ENCODE measurements at places on chromosomes 11 and 22.

GRCh38 chr11:18304745-18305144 is 17.2 kb downstream of the HPS5 start:
- DNase-seq: no peak

- DNase-seq: no peak
Measured at GRCh38 chr11:102114032-102114431, 3.8 kb downstream of the YAP1 start.

DNA sequence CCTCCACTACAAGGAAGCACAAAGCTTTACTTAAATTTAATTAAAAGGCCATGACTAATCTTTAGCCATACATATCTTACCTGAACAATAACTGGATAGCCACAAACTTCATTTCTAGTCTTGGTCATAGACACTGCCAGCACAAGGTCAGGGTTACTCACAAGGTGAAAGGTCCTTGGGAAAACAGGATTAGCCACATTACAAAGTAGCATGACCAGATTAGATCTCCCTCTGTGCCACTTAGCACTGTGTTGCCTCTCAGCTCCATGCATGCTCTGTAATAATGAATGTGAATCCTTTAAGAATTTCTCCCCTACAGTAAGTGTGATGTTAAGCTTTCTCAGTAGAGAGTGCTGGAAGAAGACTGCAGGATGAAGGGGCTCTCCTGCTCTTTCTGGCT is 325.1 kb upstream of the MPPED2 start:
- no peak for DNase-seq

DNA sequence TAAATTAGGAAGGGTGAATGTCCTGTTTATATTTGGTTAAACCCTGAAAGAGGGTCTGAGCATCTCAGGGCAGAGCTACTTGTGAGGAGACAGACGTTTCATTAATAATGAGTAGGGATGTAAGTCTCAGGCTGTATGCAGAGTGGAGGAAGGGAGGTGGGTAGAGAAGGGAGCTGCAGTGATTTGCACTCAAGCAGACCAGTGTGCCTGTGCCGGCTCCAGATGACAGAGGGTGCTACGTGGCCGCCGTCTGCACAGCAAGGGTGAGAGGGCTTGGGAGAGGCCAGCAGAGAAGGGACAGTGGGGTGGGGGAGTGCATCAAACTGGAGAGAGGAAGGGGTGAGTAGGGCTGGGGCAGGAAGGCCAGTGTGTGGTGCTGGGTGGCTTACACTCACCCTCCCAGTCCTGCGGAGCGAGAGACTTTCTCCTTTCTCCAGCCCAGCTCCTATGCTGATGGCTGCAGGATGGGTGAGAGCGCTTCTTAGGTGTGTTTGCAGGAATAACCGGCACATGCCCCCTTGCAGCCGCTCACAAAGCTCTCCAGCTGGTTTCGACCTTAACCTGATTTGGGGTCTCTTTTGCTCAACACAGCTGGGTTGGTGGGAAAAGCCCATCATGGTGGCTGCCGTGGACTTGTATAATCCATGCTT is 130.6 kb downstream of the ST3GAL4 start:
- no peak for DNase-seq

DNA sequence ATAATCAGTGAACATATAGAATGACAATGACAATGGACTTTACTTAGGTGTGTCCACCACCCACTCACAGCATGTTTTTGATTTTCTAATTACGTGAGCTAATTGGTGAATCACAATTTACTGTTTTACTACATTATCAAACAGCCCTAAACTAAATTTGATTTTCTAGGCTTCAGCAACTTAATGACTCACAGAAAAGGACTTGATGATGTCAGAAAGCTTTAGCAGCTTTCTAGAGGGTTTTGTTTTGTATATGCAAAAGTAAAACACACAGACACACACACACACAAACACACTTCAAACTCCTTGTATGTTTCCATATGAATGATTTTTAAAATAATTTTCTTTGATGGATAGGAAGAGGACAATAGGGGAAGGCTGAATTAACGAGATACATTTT is 878.6 kb upstream of the CCDC90B start:
- DNase-seq: no peak

Measured in stimulated activated CD8-positive, alpha-beta memory T cell treated with anti-CD3 and anti-CD28 coated beads, Interleukin-4, amount 100 ng/mL, for 48 hours (primary cell).